ENCODE measurements at places on chromosomes 7 and 10. TPM values are rescaled to one million over a fixed set of nuclear protein-coding genes. Genes with fewer than 3 reads are reported as not detected.

The MEPCE gene
- 48.9 TPM for polyA plus RNA-seq

The CPA4 gene
- polyA plus RNA-seq, result 1.7 TPM

The PAPOLB gene
- polyA plus RNA-seq, result not detected

The UPK3BL1 gene
- 44.1 TPM for polyA plus RNA-seq

The TUBB8 gene
- polyA plus RNA-seq, result 3.6 TPM

The HOXA1 gene
- 0.45 TPM for polyA plus RNA-seq

The PRKAR1B gene
- 34.0 TPM for polyA plus RNA-seq

The GPR141 gene
- polyA plus RNA-seq, result 1.2 TPM

The EIF5AL1 gene
- polyA plus RNA-seq, result 0.43 TPM

The PRR15 gene
- polyA plus RNA-seq, result 2.0 TPM

The PHKG1 gene
- polyA plus RNA-seq, result 0.97 TPM

The NKX1-2 gene
- polyA plus RNA-seq, result not detected

The MICU1 gene
- 117 TPM for polyA plus RNA-seq

The AASS gene
- 26.1 TPM for polyA plus RNA-seq
